Activated CD8-positive, alpha-beta memory T cell treated with anti-CD3 and anti-CD28 coated beads for 24 hours (primary cell): ENCODE measurements at places on chromosomes 7 and 10.

DNA sequence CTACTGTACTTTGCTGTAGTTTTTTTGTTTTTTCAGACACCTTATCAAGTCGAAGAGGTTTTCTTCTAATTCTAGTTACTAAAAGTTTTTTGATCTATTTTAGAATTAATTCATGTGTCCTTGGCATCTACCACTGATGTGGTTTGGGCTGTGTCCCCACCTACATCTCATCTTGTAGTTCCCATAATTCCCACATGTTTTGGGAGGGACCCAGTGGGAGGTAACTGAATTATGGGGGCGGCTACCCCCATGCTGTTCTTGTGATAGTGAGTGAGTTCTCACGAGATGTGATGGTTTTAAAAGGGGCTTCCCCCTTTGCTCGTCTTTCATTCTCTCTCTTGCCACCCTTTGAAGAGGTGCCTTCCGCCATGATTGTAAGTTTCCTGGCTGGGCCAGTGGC is 154.6 kb upstream of the EEPD1 start:
- DNase-seq, result no peak

- DNase-seq, result no peak
Observed at GRCh38 chr7:92632791-92633190, 42.6 kb upstream of the FAM133B start.

- DNase-seq, result no peak
Observed at GRCh38 chr7:2313450-2314208, 612 bp downstream of the SNX8 start.

DNA sequence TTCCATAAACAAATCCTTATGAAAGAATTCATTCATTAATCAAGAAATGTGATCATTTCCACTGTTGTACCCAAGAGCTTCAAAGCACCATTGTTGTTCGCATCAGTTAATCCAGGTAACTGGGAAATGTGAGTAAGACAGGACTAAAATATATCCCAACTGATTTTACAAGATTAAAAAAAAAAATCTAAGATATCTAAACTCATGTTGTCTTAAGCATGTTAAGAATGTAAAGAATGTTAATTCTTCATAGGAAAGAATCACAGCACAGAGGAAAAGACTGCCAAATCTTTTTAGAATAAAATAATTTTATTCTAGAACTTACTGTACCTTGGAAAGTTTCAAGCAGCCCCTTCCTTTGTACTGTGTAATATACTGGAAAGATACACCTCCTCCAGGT is 16.4 kb downstream of the FZD1 start:
- DNase-seq, result no peak

DNA sequence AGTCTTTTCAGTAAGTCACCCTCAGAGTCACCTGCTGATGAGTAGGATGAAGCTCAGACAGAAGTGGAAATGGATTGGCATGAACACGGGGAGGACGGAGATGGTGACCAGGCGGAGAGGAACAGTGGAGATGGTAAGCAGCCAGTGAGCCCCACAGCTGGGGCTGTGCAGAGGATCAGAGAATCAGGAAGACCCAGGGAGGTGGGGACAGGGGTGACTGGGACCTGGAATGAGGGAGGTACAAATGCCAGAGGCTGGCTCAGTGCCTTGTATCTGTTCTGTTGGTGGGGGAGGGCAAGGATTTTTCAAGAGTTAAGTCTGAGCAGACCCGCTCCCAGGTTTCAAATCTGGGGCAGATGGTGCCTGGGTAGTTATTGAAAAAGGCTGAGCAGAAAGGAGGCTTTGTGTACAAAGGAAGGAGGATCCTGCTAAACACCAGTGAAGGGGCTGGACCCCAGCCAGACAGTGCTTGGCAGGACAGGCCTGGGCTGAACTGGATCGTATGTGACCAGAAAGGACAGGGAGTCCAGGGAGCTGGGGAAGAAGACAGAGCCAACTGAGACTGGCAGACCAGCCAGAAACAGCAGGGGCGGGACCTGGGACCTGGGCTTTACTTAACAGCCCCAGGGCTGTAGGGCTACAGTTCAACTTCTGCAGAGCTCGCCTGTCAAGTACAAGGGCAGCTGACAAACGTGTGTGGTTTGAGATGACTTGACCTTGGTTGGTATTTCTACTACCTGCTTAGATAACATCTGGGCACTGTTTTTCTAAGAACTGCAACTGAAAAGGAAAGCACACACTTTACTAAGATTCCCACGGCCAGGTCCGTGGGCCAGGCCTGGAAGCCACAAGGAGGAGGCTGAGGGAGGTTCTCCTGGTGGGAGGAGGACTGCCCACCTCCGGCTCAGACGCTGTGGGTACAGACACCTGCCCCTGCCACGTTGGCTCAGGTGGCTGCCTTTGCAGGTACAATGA is 13.2 kb upstream of the FRMPD2 start:
- no peak for DNase-seq

DNA sequence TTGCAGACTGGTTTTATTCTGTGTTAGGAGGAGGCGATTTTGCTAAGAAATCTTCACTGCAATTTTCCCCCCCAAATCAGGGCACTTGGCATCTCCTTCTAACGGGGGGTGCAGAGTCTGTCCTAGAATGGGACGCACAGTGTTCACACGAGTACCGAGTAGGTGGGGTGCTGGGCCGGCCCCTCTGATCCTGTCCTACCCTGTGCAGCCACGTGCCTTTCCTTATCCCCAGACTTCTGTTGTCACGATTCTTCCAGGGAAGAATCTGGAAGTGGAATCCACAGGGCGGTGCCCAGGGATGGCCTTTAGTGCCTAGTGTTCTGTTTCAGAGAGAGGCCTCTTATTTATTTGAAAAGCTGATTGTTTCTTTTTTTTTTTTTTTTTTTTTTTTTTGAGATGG is 16.4 kb downstream of the CUX1 start:
- no peak for DNase-seq

- DNase-seq, result no peak
Observed at GRCh38 chr7:21086688-21087087, 300.0 kb upstream of the SP8 start.

- DNase-seq, result no peak
Observed at GRCh38 chr7:122082670-122083069, 61.4 kb downstream of the AASS start.

DNA sequence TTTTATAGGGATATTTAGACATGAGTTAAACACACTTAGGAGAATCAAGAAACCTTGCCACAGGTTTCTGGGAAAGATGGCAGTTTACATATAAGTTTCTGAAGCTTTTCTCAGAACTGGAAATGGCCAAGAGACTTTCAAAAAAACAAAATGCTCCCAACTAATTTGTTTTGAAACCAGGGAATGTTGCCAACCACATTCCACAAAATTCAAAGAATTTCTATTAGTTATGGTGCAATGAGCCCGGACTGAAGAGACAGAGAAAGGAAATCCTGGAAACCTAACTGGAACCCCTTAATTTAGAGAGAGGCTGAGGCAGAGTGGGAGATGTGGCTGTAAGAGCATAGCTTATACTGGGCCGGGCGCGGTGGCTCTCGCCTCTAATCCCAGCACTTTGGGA is 128.5 kb downstream of the PTEN start:
- DNase-seq, result no peak

GRCh38 chr7:43495572-43495971 is 87.3 kb upstream of the STK17A start:
- DNase-seq, result no peak

GRCh38 chr10:36188080-36188453 is 546.0 kb upstream of the FZD8 start:
- no peak for DNase-seq

DNA sequence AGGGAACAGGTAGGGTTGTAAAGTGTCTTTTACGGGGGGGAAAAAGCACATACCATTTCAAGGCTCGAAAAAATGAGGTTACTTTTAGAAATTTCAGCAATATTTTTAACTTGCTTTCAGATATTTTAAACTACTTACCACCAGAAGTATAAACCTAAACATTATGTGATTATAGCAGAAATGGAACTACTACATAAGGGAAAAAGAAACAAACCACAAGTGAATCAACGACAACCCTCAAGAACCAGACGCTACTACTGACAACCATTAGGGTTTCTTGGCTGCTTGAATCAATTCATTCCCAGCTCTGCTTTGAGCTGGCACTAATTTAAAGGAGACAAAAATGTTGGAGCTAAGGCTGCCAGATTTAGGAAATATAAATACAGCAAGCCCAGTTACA is 80.1 kb downstream of the ZFAND4 start:
- DNase-seq, result no peak

DNA sequence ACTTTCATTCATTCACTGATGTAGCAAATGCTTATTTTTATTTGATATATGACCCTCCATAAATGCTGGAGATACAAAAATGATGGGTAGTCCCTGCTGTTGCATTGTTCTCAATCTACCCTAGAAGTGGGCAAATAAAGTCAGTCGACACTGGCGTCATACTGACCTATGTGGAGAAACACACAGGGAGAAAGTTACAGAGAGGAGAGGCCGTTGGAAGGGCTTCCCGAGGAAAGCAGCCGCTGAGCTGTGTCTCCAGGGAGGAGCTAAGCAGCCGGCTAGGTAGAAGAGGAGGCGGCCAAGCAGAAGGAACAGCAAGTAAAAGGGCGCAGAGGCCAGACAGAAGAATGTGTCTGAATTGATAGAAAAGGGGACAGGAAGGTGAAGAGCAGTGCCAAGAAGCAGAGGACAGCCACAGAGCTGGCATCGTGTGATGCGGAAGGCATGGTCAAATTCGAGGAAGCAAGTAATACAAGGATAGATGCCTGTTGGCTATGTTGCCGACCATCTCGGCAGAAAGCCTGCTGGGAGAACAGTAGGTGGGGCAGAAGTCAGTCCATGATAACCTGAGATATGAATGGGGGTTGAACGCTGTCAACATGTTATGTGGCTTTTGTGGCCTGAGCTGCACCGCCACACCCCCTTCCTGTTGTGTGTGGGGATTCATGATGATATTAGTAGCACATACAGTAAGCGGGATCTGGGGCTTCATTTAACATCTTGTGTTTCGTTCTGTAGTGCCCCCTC is 25.9 kb downstream of the ST8SIA6 start:
- DNase-seq, result peak; percentile 74

DNA sequence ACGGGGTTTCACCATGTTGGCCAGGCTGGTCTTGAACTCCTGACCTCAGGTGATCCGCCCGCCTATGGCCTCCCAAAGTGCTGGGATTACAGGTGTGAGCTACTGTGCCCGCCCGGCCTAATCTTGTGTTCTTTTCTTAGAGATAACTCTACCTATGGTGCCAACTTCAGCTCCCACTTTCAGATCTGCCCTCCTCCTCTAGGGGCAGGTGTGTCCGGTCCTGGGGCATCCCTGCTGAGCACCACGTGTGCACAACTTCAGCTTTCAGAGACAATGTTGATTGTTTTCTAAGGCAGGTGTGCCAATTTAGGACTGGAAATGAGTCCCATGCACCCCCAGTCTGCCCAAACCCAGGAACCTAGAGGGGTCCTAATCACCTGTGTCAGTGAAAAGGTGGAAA is 18.5 kb upstream of the FXYD4 start:
- no peak for DNase-seq

DNA sequence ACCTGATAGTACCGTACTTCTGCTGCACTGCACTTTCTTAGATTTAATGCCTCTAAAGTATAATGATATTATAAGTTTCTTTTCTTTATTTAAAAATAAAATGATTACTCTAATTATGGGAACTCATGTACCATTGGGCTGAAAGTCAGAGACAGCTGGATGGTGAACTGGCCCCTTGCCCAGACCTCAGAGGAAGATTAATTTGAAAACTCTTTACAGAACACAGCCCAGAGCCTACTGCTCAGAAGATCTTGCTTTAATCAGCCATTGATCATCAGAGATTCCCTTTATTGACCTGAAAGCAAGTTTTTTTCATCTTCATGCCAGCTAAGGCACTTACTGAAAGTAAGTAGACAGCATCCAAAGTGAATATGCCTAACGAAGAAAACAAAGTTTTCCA is 341.7 kb downstream of the GFRA1 start:
- no peak for DNase-seq

DNA sequence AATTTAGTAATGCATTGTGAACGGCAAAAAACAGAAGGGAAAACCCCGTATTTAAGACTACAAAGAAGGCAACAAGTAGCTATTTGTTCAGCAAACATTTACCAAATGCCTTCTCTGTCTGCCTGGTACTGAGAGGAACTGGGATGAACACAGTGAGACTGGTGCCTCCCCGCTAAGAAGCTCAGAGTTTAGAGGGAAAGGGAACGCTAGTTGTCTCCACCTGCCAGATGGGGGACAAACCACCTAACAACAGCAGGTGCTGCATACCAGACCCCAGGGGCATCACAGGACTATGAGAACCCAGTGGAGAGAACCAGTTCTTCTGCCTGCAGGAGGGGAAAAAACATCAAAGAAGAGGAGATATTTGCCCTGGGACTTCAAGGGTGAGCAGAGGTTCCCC is 147.1 kb downstream of the SLC25A13 start:
- DNase-seq, result no peak

DNA sequence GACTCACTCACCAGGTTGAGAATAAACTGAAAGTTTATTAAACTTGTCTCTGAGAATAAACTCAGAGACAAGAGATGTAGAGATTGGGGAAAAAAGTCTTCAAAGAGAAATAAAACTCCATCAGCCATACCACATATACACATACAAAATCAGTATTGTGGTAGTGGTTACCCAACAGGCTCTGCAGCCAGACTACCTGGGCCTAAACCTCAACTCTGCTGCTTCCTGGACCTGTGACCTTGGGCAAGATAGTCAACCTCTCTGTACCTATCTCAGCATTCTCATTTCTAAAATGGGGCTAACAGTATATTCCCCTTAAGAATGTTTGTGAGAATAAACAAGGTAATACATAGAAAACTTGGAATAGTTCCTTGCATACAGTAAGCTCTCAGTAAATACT is 15.3 kb downstream of the TPK1 start:
- DNase-seq, result no peak

GRCh38 chr7:7489546-7489945 is 46.1 kb downstream of the COL28A1 start:
- no peak for DNase-seq

DNA sequence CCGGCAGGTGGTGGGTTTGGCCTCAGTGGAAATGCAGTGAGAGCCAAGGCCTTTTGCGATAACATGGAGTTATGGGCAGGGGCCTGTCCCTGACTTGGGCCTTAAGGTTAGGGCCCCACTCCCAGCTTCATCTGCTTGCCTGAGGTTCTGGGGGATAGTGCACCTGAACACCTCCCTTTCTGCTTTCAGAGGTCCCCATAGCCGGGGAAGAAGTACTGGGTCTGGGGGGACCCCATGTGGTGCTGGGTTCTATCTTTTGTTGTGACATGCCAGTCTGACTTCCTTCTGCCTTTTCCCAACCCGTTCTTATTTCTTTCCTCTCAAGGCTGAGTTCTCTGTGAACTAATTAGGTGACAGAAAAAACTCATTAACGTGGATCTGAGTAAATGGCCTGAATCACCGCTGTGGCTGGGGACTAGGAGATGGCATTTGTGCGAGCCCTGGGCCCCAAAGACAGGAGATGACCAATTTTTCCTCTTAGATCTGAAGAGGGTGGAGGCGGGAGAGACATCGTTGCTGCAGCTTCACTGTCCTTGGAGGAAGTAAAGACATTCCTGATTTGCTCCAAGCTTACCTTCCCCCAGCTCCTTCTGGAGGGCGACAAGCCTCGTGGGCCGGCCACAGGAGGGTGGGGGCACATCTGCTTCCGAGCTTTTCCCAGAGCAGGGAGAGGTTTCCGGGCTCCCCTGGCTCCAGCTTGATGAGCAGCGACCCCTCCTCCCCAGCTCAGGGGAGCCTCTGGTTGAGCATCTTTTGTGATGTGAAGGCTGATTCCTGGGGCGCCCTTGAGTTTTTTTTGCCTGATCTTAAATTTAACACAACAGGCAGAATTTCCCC is 2.0 kb downstream of the AGAP3 start:
- DNase-seq, result no peak
